HFFc6 (cell line): ENCODE measurements at places on chromosomes 6 and 20.
A peak's percentile ranks its signal among the peaks of the same experiment; 100 is the strongest.

- peak; percentile 33 for DNase-seq
These were observed 1.5 kb downstream of the BICRAL start for GRCh38 chr6:42783177-42783875.

- no peak for DNase-seq
These were observed 845 bp downstream of the HLA-DPA1 start for GRCh38 chr6:33072508-33073100.

- DNase-seq = no peak
These were observed 73.2 kb downstream of the JPH2 start for GRCh38 chr20:44113618-44114376.

DNA sequence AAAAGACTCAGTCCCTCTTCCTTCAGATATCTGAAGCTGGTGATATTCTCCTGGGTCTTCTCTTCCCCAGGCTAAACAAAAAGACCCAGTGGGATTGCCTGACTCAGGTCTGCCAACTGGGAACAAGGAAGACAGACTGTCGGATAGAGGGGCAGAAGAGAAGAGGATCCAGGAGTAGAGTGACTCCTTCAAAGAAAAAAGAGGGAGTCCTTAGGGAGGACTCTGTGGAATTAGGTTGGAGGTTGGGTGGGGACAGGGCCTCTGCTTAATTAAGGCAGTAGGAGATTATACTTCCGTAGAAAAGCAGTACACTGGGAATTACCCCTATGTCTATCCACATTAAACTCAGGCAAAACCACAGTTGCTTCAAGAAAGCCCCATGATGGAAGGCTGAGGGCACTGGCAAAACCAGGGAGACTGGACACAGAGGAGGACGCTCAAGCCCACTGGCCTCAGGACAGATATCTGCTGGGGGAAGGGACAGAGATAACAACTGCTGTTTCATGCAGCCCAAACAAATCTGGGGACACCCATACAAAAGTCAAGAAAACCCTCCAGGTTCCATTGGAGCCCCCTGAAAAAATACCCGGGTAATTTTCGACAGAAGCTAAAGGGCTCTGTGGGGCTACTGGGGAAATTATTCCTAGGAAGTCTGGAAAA, 5.7 kb downstream of the BCL2L1 start:
- no peak for DNase-seq

DNA sequence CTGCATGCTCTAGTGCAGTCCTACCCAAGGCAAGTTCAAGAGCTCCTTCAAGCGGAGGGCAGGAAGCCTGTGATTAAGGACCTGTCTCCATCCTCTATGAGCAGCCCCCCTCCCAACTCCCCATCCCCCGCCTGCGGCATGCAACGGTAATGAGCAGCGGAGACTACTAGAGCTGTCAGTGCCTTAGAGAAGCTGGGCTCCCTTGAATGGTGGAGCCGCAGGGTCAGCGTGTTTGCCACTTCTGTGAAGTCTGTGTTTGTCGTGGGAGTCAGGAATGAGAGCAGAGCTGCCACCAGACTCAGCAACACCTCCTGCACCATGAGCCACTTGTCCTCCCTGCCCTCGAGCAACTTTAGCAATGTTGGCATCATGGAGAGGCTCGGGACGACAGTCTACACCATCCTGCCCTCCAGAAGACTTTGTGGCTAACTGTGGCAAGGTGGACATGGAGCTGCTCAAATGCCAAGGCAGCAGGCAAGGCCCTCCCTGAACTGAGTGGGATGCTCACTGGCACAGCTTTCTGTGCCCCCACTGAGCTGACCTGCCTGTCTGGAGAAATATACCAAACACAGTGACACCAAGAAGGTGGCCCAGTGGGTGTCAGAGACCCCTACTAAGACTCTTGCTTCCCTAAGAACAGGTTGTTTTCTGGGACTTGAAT, 23.8 kb upstream of the SYNDIG1 start:
- no peak for DNase-seq

GRCh38 chr20:62596486-62596885, 45.8 kb upstream of the SLCO4A1 start:
- no peak for DNase-seq

- no peak for DNase-seq
These were observed 823.4 kb upstream of the GJE1 start for GRCh38 chr6:141309295-141309694.

DNA sequence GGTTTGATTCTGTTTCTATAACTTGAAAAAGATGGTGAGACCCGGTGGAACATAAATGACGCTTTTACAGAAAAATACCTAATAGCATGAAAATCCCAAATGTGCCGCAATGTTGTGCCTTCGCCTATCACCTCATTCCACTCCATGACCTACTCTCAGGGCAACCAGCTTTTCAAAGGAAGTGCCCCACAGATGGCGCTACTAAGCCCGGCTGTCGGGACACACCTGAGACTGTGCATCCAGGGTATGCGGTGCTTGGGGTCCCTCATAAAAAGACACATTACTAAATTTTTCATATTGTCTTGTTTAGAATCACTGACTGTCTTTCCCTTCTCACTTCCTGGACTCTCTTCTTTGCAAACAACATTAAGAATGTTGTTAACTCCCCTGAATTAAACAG, 145.5 kb upstream of the RPS6KA2 start:
- no peak for DNase-seq

DNA sequence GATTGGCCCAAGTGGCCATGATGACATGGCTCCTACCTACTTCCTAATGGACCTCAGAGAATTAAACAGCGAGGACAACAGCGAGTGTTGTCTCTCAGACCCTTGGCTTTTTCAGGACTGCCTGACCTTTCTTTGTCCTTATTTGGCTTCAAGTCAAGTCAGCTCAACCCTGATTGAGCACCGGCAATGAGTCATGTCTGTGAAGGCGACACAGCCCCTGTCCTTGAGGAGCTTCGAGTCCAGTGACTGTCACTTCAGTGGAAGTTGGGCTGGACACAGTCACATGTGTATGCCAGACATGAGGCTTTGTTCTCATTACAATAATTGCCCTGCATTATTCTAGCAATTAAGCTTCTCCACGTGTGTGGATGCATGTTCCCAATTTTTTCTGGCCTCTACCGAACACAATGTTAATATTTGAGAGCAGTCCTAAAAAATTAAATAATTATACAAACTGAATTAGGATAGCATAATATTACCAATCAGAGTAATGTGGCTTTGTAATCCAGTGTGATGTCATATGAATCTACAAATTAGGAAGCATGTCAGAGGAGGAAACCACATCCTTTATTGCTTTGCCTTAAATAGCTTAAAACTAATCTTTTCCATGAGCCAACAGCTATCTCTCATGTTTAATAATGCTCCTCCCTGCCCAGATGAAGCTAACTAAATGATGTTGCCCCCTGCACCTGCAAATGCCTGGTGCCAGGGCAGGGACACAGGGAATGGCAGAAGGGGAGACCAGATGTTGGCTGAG, 178.6 kb downstream of the CDH26 start:
- no peak for DNase-seq

GRCh38 chr6:64955435-64955848, 751.6 kb downstream of the EYS start:
- no peak for DNase-seq

DNA sequence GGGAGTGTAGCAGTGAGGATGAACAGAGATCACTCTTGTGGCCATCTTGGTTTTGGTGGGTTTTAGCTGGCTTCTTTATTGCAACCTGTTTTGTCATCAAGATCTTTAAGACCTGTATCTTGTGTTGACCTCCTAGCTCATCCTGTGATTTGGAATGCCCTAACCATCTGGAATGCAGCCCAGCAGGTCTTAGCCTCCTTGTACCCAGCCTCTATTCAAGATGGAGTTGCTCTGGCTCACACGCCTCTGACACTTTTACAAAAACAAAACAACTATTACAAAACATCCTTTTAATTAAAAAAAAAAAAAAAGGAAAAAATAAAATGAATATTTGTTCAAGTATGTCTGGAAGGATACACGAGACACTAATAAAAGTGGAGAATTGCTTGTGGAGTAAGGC, 62.4 kb downstream of the PHACTR2 start:
- no peak for DNase-seq

DNA sequence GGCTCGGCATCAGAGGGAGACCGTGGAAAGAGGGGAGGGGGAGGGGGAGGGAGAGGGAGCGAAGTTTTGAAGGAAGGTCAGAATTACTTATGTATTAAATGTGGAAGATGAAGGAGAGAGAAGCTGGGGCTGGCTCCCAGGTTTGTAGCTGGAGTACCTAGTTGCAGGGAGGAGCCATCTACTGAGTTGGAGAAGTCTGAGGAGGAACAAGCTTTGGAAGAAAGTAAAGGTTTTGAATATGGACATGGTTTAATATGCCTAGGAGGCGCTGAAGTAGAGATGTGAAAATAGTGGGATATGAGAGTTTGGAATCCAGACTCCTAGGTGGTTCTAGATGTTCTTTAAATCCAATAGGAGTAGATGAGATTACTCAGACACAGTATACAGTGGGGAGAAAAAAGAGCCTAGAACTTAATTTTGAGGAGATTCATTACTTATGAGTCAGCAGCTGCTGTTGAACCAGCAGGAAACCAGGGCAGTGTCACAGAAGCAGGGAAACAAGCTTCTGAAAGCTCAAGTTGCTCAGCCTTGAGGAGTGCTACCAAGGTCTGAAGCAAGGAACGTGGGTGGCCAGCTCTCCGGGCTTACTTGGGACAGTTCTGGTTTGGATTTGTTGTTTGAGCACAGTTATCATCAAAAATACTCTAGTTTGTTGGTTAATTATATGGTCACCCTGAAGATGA, 149.3 kb downstream of the UTRN start:
- peak; percentile 87 for DNase-seq

DNA sequence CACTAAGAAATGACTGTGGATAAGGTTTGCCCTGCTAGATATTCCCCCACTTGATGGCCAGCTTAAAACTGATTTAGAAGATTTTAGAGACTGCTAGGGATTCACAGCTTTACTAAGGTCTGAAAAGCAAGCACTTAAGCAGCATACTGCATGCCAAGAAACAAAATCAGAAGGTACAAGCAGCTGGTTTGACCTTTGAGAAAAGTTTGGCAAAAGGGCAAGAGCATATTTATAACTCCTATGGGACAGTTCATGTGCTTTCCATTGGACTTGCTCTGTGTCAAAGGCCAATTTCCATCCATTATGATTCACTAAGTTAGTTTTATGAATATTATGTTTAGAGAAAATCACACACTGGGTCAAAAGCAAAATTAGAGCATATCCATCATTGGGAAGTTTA, 402.8 kb downstream of the PKHD1 start:
- DNase-seq = no peak

- no peak for DNase-seq
These were observed 15.6 kb upstream of the RBM24 start for GRCh38 chr6:17265570-17265969.

- peak; percentile 0 for DNase-seq
These were observed 522.9 kb downstream of the CDH26 start for GRCh38 chr20:60480950-60481742.

GRCh38 chr6:144477396-144477795, 192.3 kb downstream of the UTRN start:
- DNase-seq = peak; percentile 16

- no peak for DNase-seq
These were observed 76.4 kb upstream of the ADGRF4 start for GRCh38 chr6:47621838-47622449.

- DNase-seq = no peak
These were observed 181.2 kb downstream of the DTNBP1 start for GRCh38 chr6:15481390-15482291.

DNA sequence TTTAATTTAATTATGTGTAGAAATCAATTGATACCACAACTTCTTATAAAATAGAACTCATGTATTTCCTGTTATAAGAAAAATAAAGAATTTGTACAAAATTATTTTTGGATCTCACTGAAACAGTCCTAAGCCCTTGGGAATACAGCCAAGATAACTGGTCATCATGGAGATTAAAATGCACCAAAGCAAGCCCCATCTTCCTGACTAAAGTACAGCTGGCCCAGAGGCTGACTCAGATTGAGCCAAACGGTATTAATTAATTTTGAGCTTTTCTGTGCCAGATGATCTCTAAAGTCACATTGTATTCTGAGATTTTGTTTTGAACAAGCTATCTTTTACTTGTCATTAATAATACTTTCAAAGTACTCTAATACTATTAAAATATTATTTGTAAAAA, 978.5 kb downstream of the TBC1D32 start:
- DNase-seq = no peak

DNA sequence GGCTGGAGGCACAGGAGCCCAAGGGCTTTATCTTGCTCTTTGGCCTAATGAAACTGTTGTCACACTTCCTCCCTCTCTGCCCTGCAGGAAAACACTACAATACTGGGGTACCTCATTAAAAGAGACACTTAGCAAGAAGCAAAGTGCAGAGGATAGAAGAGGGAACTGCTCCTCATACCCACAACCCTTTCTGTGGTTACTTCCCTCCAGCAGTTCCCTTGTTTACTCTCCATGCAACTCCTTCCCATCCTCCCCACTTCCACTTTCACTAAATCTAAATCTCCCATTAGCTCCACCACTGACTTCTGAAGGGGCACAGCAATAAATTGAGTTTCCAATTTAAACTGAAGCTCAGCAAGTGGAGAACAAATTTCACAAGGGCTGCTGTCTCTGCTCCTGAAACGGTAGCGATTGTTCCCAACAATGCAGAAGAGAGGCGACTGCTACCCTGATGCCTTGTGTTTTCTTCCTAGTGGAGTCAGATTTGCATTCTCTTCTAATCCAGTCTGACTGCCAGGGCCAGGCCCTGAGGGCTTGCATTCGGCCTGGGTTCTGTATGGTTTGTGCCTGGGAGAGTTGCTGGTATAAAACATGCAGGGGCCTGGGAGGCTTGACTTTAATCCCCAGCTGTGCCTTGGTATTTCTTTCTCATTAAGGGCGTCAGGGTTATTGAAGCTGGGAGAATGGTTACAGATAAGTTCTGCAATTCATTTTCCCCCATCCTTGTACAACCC, 454.7 kb downstream of the TFAP2B start:
- no peak for DNase-seq
